ENCODE measurements at places on chromosomes 1 and 21.
A peak's percentile ranks its signal among the peaks of the same experiment; 100 is the strongest.

DNA sequence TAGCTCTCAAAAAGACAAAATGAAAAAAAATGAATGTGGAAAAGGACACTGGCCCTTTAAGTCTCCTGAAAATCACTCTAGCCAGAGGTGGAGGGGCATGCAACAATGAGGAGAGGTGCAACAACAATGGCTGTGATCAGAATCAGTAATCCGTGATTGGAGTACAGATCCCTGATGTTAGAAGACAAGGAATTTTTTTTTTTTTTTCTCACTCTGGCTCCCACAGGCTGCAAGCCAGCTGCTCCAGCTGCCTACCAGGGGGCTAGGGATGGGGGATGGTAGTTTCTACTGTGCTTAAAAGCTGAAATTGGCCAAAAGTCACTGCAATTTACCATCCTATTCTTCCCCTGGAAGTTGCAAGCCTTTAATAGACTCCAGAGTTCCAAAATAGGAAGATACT, 54.5 kb downstream of the STYXL2 start:
- no peak for DNase-seq

DNA sequence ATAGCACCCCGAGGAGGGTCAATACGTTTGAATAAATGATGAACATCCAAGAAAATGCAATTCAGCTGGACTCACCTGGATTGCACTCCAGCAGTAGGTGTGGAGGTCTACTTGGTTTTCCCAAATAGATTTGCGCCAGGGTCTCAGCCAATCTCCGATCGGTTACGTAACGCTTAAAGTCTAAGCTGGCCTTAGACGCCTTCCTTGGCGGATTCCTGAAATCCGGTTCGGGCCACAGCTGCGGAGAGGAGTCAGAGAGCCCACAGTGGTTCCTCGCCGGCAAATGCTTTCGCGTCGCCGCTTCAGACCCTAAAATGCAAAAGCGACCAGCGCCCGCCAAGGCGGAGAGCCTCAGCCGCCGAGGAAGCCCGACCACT, 322 bp downstream of the TFB2M start:
- DNase-seq, result no peak

DNA sequence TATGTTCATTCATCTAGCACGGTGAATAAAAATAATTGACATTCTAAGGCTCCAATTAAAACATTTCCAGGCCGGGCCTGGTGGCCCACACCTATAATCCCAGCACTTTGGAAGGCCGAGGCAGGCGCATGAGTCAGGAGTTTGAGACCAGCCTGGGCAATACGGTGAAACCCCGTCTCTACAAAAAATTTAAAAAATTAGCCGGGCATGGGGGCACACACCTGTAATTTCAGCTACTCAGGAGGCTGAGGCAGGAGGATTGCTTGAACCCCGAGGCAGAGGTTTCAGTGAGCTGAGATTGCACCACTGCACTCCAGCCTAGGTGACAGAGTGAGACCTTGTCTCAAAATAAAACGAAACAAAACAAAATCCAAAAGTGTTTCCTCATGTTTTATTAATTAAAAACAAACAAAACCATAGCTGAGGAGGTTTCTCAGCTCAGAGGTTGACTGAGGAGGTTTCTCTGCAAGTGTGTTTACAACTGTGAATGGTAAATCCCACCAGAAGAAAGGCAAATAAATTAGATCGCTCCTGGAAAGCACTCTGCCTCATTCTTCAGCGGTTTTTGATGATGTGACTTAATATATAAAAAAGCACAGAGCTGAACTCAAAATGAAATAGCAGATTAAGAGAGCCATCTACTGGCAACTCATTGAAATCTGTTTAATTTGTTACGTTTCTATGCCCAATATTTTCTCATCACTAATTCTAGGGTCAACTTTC, 37.7 kb upstream of the ATG4C start:
- DNase-seq, result peak; percentile 44

DNA sequence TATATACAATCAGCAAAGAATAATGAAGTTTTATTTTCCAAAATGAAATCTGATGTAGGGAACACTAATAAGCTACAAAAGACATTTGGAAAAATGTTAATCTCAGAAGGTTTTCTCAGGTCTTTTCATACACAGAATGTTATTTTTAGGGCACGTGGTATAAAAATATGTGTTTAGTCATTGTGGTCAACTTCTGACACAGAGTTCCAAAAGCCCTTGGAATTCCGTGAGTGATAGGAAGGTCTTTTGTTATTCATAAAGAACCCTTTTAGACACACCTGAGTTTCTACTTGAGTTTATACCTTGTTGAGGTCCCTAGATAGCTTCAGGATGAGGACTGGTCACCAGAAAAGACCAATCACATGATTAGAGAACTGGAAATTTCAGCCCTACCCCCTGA, 277.6 kb upstream of the NCAM2 start:
- DNase-seq, result no peak

GRCh38 chr1:89827902-89828301, 7.1 kb downstream of the LRRC8D start:
- no peak for DNase-seq

GRCh38 chr1:33872275-33872674, 8.4 kb downstream of the HMGB4 start:
- DNase-seq, result no peak

DNA sequence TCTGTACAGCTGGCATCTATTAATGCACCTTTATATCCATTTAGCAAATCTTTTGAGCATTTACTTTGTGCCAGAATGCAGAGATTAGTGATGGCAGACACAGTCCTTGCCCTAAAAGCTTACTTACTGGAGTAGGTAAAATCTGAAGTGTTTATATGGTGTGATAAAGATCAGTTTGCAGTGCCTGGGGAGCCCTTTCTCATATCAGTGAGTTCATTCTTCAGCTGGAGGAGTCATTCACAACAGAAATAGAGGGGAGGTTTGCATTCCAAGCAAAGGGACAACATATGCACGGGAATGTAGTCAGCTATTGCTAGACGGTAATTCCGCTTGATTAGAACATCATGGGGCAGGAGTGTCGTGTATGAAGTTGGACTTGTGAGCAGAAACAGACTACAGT, 8.4 kb downstream of the SLC35F3 start:
- DNase-seq, result no peak

DNA sequence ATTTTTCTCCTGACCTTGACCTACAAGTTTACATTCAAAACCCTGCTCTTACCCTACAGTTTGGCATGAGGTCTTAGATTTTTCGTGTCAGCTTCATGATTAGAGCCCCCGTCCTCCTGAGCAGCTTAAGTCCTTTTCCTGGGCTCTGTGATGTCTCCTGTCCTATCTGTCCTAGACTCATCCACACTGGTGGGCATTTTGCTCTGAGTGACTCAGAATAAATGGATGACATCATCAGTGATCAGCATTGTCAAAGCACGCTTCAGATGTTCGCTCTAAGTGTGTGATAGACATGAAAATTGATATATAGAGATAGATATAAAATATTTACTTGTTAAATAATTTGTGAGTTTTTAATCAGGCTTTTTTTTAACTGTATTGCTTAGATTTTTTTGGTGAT, 21.8 kb downstream of the RGS13 start:
- no peak for DNase-seq

- no peak for DNase-seq
These were observed 119.4 kb downstream of the KCNJ15 start for GRCh38 chr21:38376235-38376634.

- DNase-seq, result no peak
These were observed 1.3 kb upstream of the TRABD2B start for GRCh38 chr1:47998396-47998990.

DNA sequence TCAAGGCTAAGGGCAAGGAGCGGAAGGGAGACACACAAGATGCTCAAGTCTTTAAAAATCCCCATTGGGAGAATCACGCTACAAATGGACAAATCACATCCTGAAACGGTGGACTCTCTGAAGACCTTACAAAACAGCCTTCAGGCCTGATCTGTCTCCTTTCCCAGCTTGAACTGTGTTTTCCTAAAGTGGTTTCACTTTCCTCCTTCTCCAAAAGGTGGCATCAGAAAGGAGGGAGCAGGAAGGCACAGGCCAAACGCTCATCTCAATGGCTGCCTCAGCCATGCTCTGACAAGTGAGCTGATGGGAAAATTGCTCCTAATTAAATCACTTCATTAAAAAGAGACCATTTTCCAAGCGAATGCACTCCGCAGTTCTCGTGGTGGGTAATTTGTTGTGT, 47.7 kb downstream of the UTP25 start:
- peak; percentile 24 for DNase-seq

GRCh38 chr1:69766431-69767180, 198.9 kb downstream of the LRRC7 start:
- DNase-seq, result no peak

GRCh38 chr1:59856725-59857338, 42.1 kb downstream of the HOOK1 start:
- DNase-seq, result no peak

- DNase-seq, result no peak
These were observed 575.1 kb upstream of the BEND5 start for GRCh38 chr1:49351768-49352167.

DNA sequence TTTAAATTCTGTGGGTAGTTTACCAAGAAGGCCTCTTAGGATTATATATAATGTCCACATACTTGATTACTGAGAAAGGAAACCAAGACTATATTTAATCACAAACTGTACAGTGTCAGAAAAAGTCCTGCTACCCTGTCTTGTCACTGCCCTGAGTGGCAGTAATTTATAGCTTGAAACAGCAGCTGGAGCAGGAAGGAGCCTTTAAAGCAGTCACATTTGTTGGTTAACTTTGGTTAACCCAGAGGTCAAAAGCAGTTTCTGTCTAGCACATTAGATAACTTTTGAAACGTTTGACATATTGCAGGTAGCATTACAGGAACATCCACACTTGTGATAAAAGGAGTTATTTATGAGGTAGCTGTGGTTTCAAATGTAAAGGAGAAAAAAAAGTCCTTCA, 161.7 kb downstream of the ROR1 start:
- DNase-seq, result no peak

- no peak for DNase-seq
These were observed 87.0 kb downstream of the POFUT2 start for GRCh38 chr21:45200581-45201296.

DNA sequence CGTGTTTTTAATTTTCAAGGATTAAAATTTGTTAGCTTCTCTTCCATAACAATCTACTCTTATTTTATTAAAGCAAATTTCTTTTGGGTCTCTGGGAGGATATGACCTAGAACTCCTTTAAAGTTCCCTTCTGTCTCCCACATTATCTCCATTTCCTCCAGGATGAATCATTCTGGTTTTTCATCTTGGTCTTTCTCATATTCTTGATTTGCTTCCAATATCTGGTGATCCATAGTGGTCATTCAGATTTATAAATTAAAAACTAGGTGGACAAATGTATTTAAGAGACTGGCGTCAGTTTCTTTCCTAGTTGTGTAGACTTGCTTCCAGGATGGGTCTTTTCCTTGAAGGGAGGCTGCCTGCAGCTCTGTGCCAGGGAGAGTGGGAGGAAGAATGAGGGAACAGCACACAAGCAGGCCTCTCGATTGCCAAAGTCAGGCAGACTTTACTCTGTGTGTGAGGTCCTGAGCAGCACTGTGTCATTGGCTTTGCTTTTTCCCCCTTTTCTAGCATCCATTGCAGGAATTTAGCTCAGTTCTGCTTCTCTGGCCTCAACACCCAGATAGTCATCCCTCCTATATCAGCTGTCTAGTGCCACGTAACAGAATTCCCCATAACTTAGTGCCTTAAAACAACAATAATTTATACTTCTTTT, 48.1 kb upstream of the FOXO6 start:
- no peak for DNase-seq

GRCh38 chr1:67135354-67135753, 584 bp upstream of the C1orf141 start:
- DNase-seq, result no peak

DNA sequence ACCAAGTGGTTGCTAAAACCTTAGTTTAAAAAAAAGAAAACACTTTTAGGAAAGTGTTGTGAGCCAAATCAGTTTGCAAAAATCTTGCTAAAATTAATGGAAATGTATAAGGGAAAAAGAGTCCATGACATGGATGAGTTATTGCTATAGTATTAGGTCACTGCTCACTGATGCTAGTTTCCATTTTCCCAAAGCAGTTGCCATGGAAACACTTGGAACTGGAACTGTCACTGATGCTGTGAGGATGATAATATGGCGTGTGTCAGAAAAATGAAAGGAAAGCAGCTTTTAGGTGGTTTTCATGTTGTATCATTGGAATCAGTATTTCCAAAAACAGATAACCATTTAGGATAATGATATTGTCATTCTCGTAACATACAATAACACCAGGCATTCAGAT, 104.4 kb downstream of the PHTF1 start:
- no peak for DNase-seq

Data from NCI-H748 treated with DMSO at 0.1 percent for 48 hours (cell line).